Stimulated activated CD4-positive, alpha-beta T cell treated with anti-CD3 and anti-CD28 coated beads, Interleukin-1b, Interleukin-23, amount 100 ng/mL, for 24 hours (primary cell): ENCODE measurements at places on chromosomes 12 and 14.

DNA sequence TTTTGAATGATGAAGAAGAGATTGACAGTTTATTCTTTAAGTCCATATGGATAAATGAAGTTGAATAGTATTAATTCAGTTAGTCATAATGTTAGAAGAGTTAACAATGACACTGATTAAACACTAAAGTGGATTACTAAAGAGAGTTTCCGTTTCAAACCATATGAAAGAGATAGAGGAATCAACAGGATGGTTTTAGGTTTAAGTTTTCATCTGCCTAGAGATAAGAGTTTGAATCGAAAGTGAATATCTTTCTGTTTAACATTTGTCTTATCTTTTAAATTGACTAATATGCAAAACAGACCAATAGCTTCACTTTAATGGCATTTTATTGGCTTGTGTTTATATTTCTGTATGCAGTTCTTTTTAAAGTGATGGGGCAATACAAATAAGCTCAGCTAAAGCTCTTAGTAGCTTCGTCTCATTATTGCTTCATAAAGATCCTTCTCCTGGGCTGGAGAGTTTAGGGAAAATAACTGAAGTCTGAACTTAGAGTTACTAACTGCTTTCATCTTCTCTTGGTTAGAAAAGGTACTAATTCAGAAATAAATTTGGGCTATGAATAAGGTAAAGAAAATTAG, 66.0 kb downstream of the MIPOL1 start:
- DNase-seq = no peak

GRCh38 chr12:4293966-4294505, 20.5 kb downstream of the CCND2 start:
- DNase-seq = no peak

DNA sequence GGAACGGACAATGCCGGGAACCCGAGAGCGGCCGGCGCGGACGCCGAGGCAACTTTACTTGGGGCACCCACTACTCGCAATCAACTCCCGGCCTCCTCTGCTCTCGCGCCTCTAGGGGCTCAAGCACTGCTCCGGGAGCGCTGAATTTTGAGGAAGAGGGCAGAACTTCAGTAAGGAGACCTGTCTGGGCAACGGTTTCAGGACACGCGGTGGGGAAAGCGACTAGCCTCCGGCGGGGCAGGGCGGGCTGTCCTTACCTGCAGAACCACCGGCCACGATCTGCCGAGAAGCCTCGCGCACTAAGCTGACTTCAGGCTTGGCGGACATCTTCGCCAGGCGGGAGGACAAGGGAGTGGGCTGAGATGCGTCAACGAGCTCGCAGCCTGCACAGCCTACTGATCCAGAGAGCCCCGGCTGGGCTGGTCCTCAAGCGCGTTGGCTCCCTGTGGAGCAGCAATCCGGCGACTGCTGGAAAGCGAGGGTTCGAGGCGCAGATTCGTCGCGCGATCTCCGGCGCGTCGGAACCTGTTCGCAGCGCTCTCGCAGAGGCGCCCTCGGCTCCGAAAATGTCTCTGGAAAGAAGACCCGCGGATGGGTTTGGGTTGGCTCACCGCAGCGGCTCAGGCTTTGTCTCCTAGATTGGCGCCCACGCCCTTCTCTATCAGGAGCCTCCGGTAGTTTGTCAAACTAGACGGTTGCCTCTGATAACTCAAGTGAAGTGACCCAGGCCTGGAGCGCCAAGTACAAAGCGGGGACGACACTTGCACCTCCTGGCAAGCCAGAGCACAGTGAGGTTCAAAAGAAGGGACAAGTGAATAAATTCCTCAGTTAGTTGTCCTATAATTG, at the start of gene SLC25A21:
SLC25A21 (minus strand) TSS at position 583 of the 846 bp plus-strand sequence.
- no peak for DNase-seq

DNA sequence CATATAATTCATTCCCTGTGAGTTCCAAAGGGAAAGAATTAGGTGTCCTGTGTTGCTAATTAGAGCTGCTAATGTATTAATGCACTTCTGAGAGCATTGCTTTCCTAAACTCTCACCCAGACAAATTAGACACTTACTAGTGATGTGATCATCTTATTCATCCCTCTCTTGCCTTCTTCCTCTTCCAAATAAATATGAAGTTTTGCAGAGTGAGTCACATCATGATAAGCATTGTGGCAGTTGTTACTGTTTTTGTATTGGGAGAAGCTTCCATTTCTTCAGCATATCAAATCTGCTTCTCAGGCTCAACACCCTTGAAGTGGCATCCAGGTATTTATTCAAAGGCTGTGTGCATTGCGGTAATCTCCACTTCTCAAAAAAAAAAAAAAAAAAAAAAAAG, 37.3 kb upstream of the E2F7 start:
- DNase-seq = no peak
